ENCODE measurements at places on chromosomes 16 and 17.
A peak's percentile ranks its signal among the peaks of the same experiment; 100 is the strongest.

- peak; percentile 72 for DNase-seq
Observed at GRCh38 chr17:74368341-74369081, 1.2 kb downstream of the GPR142 start.

GRCh38 chr16:22928882-22929435, 115.0 kb downstream of the HS3ST2 start:
- no peak for DNase-seq

- no peak for DNase-seq
Observed at GRCh38 chr17:76351526-76352071, 2.1 kb downstream of the PRPSAP1 start.

- no peak for DNase-seq
Observed at GRCh38 chr17:68829211-68829610, 126.0 kb downstream of the ABCA8 start.

DNA sequence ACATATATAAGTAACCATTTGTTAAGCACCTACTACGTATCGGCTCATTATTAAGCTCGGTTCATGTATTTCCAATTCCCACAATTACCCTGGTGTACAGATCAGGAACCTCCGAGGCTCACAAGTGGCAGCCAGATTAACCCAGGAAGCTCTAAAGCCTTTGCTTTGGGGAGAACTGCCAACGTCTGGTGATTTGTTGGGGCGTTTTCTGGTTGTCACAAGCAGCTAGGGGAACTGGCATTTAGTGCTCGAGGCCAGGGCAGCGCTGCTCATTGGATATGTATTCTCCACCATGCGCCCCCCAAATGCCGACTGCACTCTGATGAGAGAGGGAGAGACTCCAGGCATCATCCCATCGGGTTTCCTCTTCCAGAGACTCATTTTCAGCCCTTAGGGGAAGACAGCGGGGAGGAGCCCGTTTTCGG, 541 bp downstream of the ZNF18 start:
- peak; percentile 18 for DNase-seq

- DNase-seq, result no peak
Observed at GRCh38 chr16:66950437-66950836, 10.6 kb upstream of the CES3 start.

DNA sequence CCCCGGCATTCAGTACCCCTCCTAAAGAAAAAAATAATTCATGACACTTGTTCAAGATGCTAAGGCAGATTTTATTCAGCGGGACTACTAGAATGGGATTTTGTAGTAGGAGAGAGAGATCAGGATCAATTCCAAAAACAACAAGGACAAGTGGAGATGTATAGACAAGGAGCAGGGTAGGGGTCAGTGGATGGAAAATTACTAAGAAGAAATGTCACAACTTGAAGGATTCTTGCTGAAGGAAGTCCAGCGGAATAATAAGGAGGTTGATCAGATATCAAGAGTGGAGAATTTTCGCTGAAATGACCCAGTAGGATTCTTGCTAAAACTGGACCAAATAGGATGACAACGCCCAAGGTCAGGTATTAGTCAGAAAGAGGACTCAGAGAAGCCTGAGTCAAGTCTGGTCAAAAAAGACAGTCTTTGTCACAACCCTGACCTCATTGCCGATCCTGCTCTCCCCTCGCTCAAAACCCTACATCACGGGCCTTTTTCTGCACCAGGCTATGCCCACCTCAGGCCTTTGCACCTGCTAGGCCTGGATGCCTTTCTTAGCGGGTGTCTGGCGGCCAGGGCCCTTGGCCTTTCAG, 36.9 kb downstream of the MMD start:
- DNase-seq, result no peak
